ENCODE measurements at places on chromosomes 5 and 9. TPM values are rescaled to one million over a fixed set of nuclear protein-coding genes. Genes with fewer than 3 reads are reported as not detected.
A peak's percentile ranks its signal among the peaks of the same experiment; 100 is the strongest.

DNA sequence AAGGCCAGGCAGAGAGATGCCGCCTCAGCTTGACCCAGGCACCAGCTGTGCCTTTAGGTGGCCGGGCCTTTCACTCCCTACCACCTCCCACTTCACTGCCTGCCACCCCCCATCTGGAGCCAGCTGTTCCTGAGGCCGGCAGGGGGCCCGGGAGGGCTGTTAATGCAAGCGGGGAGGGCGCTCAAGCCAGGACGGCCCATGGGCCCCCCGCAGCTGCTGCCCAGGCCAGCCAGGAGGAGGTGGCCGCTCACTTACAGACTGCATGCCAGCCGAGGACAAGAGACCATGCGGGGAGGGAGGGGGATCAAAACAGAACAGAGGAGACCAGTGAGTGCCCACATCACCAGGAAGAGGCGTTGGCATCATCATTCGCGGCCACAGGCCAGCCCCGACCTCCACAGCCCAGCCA, 4.5 kb downstream of the ABCA2 start:
- no peak overlapping the region for H3K4me3 ChIP-seq
- no peak overlapping the region for H3K27ac ChIP-seq

- H3K4me3 ChIP-seq, result no peak overlapping the region
- H3K36me3 ChIP-seq, result no peaks in the 10 kb centered on the region
- H3K4me1 ChIP-seq, result no peaks in the 10 kb centered on the region
- no peak for DNase-seq
These were observed 69.7 kb upstream of the ADCY2 start for GRCh38 chr5:7325975-7326913.

ZNF883 gene
- 1.9 TPM for polyA plus RNA-seq

RANBP17 gene
- 1.3 TPM for polyA plus RNA-seq

NOXA1 gene
- polyA plus RNA-seq, result 12.6 TPM

DNA sequence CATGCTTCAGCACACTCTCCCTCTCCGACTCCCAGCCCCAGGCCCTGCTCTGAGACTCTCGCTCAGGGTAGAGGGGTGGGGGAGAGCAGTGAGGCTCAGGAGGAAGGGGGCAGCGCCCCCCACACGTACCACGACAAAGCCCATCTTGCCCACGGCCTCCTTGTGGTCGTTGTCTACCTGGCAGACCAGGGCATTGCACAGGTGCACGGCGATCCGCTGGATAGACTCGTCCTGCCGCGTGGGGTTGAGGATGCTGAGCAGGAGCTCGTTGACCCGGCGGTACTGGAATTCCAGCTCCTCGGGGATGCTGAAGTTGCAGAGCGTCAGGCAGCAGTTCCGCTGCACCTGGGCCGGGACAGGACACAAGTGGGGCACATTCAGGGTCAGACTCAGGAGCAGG, 18.5 kb upstream of the ZDHHC12 start:
- no peak for DNase-seq
- no peak overlapping the region for H3K27ac ChIP-seq
- no peaks in the 10 kb centered on the region for H3K4me1 ChIP-seq
- H3K27me3 ChIP-seq, result no peaks in the 10 kb centered on the region
- H3K36me3 ChIP-seq, result no peaks in the 10 kb centered on the region
- no peak overlapping the region for H3K4me3 ChIP-seq

DNA sequence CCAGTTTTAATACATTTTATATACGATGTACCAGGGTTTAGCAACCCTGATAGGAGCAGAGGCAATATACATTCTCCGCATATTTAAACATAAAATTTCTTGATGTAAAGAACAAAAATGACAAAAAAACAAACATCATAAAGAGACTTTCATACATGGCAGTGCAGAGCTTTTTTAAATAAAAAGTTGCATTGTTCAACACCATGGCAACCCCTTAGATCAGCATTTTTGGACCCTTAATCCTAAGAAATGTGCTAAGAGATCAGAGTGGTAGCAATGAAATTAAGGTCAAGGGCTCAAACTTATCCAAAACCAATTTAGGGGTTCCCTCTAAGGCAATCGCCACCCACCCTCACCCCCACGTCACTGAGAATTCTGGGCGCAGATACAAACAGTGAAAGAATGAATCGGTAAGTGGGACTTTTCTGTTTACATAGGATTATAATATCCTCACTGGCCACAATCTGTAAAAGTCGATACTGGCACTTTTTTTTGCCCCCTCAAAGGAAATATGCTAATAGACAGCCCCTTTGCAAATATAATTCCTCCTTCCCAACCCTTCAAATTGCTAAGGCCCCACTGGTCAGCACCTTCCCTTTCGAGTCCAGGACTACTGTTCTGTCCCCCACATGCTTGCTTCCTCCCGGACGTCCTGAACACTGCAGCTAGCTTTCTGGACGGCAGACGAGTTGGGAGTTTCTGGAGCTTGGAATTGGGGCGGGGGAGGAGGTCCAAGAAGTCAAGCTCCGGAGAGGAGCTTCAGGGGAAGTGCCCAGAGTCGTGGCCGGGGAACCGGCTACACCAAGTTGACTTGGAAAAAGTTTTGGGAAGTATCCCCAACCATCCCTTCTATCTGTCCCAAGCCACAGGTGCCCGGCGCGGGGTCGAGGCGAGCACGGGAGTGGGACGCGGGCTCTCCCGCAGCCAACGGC, 2.2 kb downstream of the GAS1 start:
- H3K4me1 ChIP-seq, result no peaks in the 10 kb centered on the region
- H3K27ac ChIP-seq, result peak overlapping the region; percentile 95
- peak overlapping the region; percentile 99 for H3K4me3 ChIP-seq
- H3K27me3 ChIP-seq, result no peaks in the 10 kb centered on the region
- H3K36me3 ChIP-seq, result no peaks in the 10 kb centered on the region

DNA sequence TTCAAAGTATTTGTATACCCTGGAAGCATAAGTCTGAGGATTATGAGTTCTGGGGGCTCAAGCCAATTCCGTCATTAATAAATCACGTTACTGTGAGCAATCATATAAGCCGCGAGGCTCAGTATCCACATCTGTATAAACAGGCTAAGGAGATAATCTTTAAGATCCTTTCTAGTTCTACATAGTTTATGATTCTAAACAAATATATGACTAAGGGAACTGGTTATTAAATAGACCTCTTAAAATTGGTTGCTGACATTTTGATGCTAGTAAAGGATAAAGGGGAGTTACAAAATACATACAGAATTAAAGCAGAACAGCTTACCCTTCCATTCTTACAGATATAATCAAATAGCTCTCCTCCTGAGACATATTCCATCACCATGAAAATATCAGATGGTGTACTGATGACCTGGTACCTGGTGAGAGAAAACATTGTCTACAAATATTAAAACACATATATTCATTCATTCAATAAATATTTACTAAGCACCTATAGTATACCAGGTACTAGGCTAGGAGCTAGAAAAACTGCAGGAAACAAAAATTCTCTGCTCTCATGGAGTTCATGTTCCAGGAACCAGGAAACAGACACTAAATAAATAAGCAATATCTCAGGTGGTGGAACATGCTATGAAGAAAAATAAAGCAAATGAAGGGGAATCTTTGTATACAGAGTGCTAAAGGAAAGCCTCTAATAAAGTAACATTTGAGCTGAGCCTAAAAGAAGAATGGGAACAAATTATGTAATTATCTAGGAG, 19.5 kb upstream of the TTC33 start:
- no peaks in the 10 kb centered on the region for H3K4me1 ChIP-seq
- H3K36me3 ChIP-seq, result peaks cover 3% of the 10 kb centered on the region
- no peaks in the 10 kb centered on the region for H3K27me3 ChIP-seq
- no peak for DNase-seq
- H3K27ac ChIP-seq, result no peak overlapping the region

- no peaks in the 10 kb centered on the region for H3K27me3 ChIP-seq
- H3K36me3 ChIP-seq, result no peaks in the 10 kb centered on the region
- no peak for DNase-seq
- no peak overlapping the region for H3K27ac ChIP-seq
- no peak overlapping the region for H3K4me3 ChIP-seq
These were observed 260.5 kb upstream of the WWC1 start for GRCh38 chr5:168030912-168031311.

GRCh38 chr9:16693616-16694015, 176.9 kb downstream of the BNC2 start:
- no peaks in the 10 kb centered on the region for H3K27me3 ChIP-seq
- H3K36me3 ChIP-seq, result no peaks in the 10 kb centered on the region
- no peak for DNase-seq
- H3K4me1 ChIP-seq, result no peaks in the 10 kb centered on the region

DNA sequence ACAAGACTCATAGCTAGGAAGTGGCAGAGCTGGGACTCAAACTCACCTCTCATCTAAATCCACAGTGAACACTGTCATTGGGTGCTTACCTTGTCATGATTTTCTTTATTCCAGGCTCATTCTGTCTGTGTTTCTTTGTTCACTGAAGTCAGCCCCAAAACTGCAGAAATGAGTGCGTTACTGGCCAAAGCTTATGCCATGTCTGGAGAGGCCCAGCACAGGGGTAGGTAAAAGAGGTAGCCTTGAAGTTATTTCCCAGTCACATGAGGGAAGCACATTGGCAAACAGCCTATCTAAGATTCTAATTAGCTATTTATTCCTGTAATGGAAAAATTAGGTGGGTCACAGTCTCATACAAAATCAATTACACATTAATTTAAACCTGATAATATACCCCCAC, 29.8 kb downstream of the TTC23L start:
- no peak for DNase-seq
- H3K36me3 ChIP-seq, result no peaks in the 10 kb centered on the region
- H3K27me3 ChIP-seq, result no peaks in the 10 kb centered on the region
- H3K4me1 ChIP-seq, result peaks cover 6% of the 10 kb centered on the region
- H3K4me3 ChIP-seq, result no peak overlapping the region
- no peak overlapping the region for H3K27ac ChIP-seq

DNA sequence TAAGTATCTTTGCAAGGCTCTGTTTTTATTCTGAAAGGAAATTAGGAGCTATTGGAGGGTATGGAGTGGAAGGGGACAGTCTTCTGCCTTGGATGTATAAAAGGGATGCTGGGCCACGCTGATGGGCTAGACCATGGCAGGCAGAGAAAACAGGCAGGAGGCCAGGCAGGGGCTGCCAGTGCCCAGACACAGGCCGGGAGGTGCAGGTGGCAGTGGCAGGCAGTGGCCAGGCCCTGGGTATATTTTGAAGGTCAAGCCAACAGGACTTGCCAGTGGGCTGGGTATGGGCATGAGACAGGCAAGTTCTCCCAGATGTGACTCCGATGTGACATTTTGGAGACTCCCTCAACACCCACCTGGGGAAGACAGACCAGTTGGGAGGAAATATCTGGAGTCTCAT, 131.9 kb downstream of the KCNIP1 start:
- H3K36me3 ChIP-seq, result no peaks in the 10 kb centered on the region
- H3K27me3 ChIP-seq, result no peaks in the 10 kb centered on the region
- DNase-seq, result peak; percentile 65

- no peak overlapping the region for H3K4me3 ChIP-seq
- no peak overlapping the region for H3K27ac ChIP-seq
- DNase-seq, result no peak
These were observed 26.6 kb downstream of the SMARCA2 start for GRCh38 chr9:2041736-2042135.

MRPS30 gene
- 19.9 TPM for polyA plus RNA-seq

NUP188 gene
- 14.4 TPM for polyA plus RNA-seq

GRCh38 chr5:14850419-14851049, 21.0 kb downstream of the ANKH start:
- no peak for DNase-seq
- no peak overlapping the region for H3K27ac ChIP-seq
- peaks cover 4% of the 10 kb centered on the region for H3K4me1 ChIP-seq
- H3K27me3 ChIP-seq, result no peaks in the 10 kb centered on the region
- no peak overlapping the region for H3K4me3 ChIP-seq
- no peaks in the 10 kb centered on the region for H3K36me3 ChIP-seq

GOLGA1 gene
- 11.5 TPM for polyA plus RNA-seq

DNA sequence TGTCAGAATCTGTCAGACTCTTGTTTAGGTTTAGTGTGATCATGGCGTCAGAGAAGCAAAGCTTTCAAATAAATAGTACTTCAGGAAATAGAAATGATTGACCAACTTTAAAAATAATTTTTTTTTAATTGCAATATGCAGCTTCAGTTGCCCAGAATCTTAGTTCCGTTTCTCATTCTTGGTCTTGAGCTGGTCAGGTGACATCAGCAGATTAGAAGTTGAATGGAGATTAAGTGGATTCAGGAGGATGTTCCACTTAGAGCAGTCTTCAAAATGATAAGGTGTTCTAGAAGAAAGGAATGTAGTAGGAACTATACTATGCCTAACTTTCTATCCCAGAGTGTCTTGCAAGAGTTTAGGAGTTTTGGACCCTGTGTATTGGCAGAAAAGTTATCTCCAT, 30.6 kb downstream of the OTULIN start:
- H3K36me3 ChIP-seq, result peaks cover 6% of the 10 kb centered on the region
- no peak overlapping the region for H3K4me3 ChIP-seq
- no peaks in the 10 kb centered on the region for H3K27me3 ChIP-seq
- peaks cover 5% of the 10 kb centered on the region for H3K4me1 ChIP-seq
- DNase-seq, result no peak

DNA sequence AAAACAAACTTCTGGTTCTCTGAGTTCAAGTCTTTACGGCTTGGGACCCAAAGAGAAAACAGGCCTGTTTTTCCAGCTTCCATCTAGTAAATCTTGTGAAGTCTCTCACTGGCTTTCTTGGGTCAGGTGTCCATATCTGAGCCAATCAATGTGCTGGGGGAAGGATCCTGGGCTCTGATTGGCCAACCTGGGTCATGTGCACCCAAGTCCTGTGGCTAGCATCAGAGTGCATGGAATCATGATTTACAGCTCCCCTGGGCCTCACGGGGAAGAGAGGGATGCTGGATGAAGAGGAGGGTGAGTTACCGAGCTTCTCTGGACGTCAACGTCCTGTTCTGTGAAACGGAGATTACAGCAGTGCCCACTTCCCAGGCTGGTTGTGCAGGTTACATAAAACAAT, 19.4 kb downstream of the CXCL14 start:
- no peaks in the 10 kb centered on the region for H3K27me3 ChIP-seq
- H3K27ac ChIP-seq, result no peak overlapping the region
- no peak overlapping the region for H3K4me3 ChIP-seq
- H3K4me1 ChIP-seq, result no peaks in the 10 kb centered on the region
- no peak for DNase-seq
- no peaks in the 10 kb centered on the region for H3K36me3 ChIP-seq

GRCh38 chr5:89686081-89686765, 723.3 kb downstream of the CETN3 start:
- no peak overlapping the region for H3K4me3 ChIP-seq
- no peak overlapping the region for H3K27ac ChIP-seq
- no peaks in the 10 kb centered on the region for H3K27me3 ChIP-seq
- DNase-seq, result no peak
- no peaks in the 10 kb centered on the region for H3K36me3 ChIP-seq
- H3K4me1 ChIP-seq, result no peaks in the 10 kb centered on the region

- no peaks in the 10 kb centered on the region for H3K27me3 ChIP-seq
- H3K36me3 ChIP-seq, result no peaks in the 10 kb centered on the region
- no peak overlapping the region for H3K27ac ChIP-seq
- no peaks in the 10 kb centered on the region for H3K4me1 ChIP-seq
These were observed 77.1 kb downstream of the STRBP start for GRCh38 chr9:123191260-123191659.

Measured in aorta (tissue), 5 donors.